ENCODE measurements at places on chromosomes 2 and 18.
A peak's percentile ranks its signal among the peaks of the same experiment; 100 is the strongest.

DNA sequence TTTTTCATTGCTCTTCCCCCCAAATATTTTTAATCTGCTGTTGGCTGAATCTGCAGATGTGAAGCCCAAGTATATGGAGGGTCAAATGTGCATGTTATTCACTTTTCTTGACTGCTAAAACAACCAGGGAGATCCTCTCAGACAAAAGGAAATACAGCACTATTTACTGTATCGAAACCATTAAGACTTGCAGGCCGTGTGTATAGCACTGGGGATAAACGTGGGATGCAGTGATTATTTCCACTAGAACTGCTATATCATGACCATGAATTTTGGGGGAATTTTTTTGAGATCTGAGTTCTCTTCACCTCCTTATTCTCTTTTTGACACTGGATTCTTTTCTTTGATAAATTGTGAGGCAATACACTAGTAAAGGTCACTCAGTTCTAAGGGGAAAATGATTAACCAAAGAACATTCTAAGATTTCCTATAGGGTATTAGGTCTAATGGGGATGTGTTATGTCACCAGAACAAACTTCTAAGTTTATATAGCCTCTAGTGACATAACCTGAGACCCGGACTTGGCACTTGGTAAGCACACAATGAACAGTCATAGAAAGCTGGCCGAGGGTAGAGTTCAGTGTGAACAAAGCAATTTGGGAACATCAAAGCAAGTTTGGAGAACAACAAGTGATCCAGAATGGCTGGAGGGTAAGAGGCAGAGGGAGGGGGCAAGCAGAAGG is 14.9 kb upstream of the UGT1A1 start:
- DNase-seq = no peak

GRCh38 chr2:3430172-3430571 is 50.7 kb downstream of the TRAPPC12 start:
- DNase-seq = no peak

DNA sequence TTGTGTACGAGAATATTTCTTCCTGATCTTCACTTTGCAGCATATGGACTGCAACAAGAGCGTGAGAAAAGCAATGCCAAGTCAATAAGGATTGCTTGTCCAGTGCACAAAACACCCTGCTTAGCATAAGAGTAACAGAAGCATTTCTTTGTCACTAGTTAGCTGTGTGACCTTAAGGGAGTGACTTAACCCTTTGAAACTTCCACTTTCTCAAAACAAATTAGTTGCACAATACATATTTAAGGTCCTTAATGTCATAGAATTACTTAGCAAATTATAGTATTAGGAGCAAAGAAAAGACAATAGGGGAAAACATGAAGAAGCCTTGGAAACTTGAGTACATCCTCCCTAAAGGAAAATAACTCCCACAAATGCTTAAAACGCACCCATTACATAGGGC is 230.1 kb downstream of the RNF152 start:
- DNase-seq = no peak

DNA sequence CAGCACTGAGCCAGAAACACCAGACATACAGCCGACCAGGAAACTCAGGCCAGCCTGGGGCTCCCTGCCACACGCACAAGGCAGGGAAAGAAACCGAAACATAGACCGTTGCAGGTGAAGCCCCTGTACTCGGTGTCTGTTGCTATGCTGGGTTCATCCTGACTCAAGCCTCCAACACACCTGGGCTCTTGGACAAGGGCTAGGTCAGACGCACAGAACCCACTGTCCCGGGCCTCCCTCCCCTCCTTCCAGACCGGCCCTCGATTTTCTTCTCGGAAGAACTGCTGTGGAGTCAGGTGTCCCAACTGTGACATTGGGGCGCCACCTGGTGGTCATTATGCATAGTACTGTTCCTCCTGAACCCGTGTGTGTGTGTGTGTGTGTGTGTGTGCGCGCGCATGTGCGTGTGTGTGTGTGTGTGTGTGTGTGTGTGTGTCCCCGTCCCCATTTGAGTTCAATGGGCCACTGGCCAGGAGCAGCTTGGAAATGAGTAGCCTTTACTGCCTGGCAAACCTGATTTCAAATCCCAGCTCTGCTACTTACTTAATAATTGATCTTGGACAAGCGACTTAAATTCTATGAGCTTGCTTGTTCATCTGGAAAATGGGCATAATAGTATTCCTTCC is 55.4 kb upstream of the GLI2 start:
- DNase-seq = peak; percentile 78

GRCh38 chr2:197982565-197982964 is 178.2 kb downstream of the PLCL1 start:
- no peak for DNase-seq

GRCh38 chr2:59250307-59250677 is 1009.2 kb upstream of the FANCL start:
- DNase-seq = no peak

- no peak for DNase-seq
Measured at GRCh38 chr2:226256709-226257376, 542.8 kb downstream of the IRS1 start.

DNA sequence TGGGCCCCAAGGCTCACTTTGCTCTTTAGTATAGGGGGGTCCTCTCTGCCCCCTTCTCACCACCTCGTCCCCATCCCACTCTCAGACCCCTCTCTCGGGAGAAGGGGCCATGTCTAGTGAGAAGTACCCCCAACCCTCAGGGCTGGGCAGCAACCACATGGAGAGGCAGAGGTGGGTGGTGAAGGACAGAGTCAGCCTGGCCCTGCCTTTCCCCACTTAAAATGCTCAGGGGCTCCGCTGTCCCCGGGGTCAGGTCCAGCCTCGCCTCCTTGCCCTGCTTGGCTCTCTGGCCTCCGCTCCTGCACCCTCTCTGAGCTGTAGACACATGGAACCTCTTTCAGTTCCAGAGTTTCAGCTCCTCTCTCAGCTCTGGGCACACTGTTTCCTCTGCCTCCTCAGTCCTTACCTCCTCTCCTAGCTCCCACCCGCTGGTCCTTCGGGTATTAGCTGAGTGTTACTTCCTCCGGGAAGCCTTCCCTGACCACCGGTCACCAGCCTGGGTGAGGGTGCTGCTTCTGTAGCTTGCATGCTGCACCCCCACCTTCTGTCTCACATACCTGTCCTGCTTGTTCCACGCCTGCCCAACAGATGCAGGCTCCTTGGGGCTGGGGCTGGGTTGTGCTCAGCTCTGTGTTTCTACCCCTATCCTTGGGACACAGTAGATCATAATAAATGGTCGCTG is 79.5 kb upstream of the OTOF start:
- DNase-seq = no peak

- no peak for DNase-seq
Measured at GRCh38 chr2:176103194-176103593, 3.6 kb downstream of the HOXD12 start.

GRCh38 chr2:74278694-74279093 is 64.5 kb downstream of the SLC4A5 start:
- DNase-seq = no peak
